Esophagus muscularis mucosa (tissue), 4 donors: ENCODE measurements at places on chromosomes 2 and 18. TPM values are rescaled to one million over a fixed set of nuclear protein-coding genes. Genes with fewer than 3 reads are reported as not detected.

DNA sequence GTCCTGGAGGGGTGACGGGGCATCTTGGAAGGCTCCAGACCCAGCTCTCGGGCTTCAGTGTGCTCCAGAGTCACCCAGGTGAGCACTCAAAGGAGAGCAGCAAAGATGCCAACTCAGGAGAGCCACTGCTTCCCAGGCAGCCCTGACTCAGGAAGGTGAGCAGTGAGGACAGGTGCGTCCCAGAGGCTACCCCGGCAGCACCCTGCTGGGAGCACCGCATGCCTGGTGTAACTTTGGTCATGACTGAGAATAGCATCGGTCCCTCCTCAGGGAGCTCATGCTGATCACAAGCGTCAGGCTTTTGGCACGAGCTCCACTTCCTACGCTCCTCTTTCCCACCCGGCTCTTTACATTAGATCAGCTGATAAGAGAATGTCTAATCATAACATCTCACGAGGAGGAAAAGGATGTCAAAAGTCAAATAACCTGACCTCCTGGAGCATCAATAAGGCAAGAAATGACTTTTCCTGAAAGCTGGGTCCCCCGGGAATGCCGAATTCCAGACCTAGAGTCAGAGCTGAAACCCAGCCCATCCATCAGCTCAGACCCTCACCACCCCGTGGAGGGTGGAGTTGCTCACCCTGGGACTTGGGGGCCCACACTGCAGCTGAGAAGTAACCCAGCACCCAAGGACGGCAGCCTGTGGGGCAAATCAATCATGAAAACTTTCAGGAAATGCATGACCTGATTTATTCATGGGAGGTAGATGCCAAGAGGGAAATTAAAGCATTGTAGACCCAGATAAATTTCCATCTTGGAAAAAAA is 248.8 kb downstream of the ACKR3 start:
- H3K36me3 ChIP-seq: no peaks in the 10 kb centered on the region
- H3K27ac ChIP-seq: no peak overlapping the region
- H3K4me3 ChIP-seq: no peak overlapping the region
- no peaks in the 10 kb centered on the region for H3K27me3 ChIP-seq
- DNase-seq: no peak

DNA sequence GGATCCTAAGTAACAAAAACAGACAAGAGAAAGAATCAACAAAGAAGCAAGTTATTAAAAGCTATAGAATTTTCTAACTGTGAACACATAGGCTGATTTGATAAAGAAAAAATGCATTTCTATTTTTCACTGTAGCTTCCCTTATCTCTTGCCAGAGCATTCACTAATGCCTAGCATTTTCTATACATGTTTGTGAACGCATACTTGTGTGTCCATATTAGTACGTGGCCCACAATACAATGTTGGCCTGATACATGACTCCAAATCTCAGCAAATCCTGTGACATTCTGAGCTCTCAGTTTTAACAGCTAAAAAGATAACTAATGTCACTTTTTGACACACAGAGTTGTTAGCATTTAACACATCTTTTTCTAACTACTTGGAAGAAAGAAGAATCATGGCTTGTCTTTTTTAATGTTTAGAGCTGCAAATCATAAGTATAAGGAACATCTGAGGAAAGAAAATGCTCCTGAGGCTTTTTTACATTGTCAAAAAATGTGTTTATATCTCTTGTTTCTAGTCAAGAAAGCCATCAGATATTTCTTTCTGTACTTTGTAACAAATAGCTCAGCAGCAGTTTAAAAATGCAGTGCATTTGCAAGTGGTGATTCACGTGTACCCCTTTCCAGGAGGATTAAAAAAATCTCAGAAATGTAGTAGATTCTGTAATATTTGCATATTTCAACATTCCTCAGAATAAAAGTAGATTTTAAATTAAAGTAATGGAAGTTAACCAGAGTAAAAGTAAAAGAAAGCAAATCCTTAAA is 1646.8 kb upstream of the TMEFF2 start:
- no peaks in the 10 kb centered on the region for H3K36me3 ChIP-seq
- H3K4me1 ChIP-seq: no peaks in the 10 kb centered on the region
- no peak overlapping the region for H3K4me3 ChIP-seq
- H3K27ac ChIP-seq: no peak overlapping the region

GRCh38 chr2:56450047-56450446 is 266.3 kb downstream of the CCDC85A start:
- no peak overlapping the region for H3K27ac ChIP-seq
- no peaks in the 10 kb centered on the region for H3K4me1 ChIP-seq
- no peaks in the 10 kb centered on the region for H3K27me3 ChIP-seq

- H3K4me3 ChIP-seq: no peak overlapping the region
- H3K36me3 ChIP-seq: peaks cover 4% of the 10 kb centered on the region
- DNase-seq: no peak
- H3K27me3 ChIP-seq: no peaks in the 10 kb centered on the region
- peaks cover 8% of the 10 kb centered on the region for H3K4me1 ChIP-seq
Measured at GRCh38 chr2:112295407-112296078, 20.1 kb downstream of the ZC3H6 start.

Gene SERPINB3
- total RNA-seq: not detected

DNA sequence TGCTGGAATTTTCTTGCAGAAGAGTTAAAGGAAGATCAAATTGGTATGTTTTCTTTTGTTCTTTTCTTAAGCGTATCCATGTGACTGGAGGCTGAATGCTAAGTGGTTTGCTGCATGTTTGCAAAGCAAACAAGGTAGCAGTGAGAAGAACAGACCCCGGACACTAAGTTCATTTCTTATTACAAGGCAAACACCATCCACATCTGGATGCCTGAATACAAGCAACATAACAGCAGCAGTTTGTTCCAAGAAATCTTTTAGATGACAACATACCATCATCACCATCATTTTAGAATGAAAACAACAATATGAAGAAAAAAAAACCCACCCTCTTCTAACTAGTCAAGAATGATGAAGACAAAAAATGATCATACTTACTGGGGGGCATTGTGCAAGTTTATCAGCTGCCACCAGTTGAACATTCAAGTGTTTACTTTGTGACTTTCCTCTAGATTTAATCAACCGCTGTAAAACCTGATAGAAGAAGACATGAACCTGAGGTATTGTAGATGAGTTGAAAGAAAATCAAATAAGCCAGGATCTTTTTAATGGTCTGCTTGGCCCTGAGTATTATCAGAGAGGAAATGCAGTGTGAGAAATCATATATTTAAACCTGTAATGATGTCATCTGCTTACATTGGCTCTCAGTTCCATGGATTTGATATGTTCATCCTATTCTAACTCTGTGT is 25.0 kb upstream of the ARL5A start:
- no peak overlapping the region for H3K27ac ChIP-seq
- H3K4me3 ChIP-seq: no peak overlapping the region
- no peak for DNase-seq
